ENCODE measurements at places on chromosomes 12 and 14.

GRCh38 chr12:4439736-4440135, 5.9 kb downstream of the FGF6 start:
- no peak for DNase-seq

DNA sequence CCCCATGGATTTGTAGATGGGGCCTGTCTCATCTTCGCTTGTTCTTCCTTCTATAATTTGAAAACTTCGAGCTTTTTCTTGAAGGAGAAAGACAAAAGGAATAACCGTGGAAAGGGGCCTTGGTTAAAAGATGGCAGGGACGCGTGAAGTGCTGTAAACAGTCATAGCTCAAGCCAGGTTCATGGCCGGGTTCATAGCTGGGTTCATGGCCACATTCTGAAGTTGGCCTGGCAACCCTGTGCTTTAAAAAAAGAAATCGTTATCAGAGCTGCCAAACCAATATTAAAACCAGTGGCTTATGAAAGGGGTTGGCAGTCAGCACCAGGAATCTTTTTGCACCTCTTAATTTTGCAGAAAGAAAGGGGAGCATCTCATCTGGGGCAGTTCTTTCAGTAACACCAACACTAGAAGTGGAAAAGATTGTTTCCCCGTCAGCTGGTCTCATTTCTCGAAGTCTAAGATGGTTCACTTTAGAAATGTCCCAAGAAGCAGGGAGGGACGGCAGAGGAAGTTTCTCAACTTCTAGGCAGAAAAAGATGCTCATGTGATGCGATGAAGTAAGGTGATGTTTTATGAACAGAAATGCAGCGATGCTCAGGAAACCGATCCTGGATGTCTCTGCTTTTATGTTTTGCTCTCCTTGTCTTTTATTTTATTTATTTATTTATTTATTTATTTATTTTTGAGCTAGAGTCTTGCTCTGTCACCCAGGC, 193.1 kb upstream of the TBX3 start:
- DNase-seq, result no peak

DNA sequence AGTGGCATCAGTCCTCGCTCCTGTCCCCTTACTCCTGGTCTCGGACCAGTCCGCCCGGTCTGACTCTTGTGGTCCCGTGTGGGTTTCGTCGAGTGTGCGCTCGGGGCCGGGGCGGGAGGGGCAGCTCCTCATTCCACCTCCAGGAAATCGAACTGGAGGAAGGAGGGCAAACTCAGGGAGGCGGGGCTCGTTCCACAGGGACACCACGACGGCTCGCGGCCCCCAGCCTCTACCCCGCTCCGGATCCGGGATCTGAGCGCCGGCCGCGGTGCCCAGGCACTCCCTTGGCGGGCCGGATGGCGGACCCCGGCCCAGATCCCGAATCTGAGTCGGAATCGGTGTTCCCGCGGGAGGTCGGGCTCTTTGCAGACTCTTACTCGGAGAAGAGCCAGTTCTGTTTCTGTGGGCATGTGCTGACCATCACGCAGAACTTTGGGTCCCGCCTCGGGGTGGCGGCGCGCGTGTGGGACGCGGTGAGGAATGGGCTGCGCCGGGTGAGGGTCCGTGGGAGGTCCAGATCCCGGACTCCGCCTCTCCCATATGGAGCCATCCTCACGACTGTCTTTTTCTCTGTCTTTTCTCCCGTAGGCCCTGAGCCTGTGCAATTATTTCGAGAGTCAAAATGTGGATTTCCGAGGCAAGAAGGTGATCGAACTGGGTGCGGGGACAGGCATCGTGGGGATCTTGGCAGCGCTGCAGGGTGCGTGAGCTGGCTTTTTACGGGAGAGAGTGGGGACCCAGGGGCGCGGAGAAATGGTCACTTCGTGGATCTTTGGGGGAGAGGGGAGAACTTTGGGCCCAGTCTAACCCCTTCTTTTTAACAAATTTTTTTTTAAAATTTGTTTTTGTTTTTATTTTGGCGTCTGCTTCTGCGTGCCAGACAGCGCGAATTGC, at the start of gene EEF1AKMT3:
Gene EEF1AKMT3 (plus strand): TSS at position 186 of the 894 bp plus-strand sequence. CDS start 111 bp downstream, at position 297.
- peak; percentile 58 for DNase-seq

DNA sequence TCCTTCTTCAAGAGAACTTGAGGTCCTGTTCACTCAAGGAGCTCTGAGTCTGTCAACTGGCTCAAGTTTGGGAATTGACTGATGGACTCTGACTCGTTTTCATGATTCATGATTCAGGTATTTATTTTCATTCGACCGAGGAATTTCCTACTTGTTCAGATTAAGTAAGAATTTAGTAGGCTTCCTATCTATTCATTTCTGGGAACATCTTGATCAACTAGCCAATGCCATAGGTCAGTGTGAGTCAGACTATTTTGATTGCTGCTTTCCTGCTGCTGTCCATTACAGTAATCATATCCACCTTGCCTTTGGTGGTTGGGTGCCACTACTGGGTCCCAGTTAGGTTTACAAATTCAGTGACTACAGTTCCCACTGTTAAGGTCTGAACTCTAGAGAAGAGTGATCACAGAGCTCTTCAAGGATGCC, 6.1 kb downstream of the FAM186A start:
- no peak for DNase-seq

DNA sequence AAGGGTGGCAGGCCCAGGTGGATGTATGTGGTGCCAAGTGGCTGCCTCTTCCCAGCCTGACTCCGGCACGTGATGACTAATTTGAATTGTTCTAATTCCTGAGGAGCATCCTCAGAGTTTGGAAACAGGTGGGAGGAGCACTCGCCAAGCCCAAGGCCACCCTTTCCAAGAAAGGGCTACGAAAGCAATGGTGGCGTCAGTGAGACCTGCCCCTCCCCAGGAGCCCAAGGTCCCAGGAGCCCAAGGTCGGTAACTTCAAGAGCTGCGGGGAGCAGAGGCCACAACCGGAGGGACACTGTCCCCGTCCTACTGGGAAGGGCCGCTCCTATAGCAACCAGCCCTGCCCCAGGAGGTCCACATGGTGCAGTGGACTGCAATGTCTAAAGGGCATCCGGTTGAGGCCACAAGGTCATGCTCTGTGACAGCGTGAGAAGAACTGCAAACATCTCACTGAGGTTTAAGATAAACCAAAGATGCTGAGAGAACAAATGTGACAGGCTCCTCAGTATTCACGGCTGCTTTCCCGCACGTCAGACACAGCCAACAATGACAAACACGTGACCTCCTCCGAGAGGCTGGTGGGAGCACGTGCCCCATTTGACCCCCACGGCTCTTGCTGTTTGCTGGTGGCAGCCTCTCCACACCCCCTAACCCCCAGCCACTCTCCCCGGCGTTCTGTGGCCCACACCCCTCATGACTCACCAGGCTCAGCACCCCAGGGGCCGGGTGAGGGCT, 79.6 kb downstream of the ITPK1 start:
- DNase-seq, result no peak

- no peak for DNase-seq
These were observed 395.8 kb upstream of the TBX3 start for GRCh38 chr12:115079760-115080159.

GRCh38 chr12:124143726-124144125, 151.2 kb upstream of the RFLNA start:
- no peak for DNase-seq

DNA sequence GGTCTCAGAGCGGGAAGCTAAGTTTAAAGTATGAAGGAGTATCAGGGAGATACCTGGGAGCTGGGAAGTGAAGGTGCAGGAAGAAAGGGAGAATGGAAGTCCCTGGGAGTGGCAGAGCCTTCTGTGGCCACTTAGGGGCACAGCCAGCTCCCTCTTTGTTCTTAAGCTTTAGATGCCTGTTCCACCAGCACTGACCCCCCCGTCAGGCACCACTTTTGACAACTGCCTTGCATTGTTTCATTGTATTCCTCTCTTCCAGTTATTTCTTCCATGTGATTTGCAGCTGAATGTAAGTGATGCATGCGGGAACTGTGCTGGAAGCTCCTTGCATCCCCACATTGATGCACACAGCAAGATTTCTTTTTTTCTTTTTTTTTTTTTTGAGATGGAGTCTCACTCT, 2.6 kb downstream of the GALNT16 start:
- DNase-seq, result no peak

DNA sequence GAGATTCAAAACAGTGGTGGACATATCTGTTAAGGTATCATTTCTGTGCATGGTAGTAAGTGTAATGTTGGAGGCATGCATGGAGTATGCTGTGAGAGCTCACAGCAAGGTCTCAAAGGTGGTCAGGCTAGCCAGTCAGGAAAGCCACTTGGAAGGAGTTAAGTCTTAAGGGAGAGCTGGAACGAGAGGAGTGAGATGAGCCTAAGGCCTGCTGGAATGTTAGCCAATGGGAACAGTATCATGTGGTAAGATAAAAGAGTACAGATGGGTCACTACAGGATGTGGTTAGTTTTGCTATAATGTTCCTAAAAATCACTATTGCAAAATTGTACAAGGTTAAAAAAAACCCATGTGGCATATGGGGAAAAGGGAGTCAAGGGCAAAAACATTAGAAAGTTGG, 311.7 kb upstream of the E2F7 start:
- DNase-seq, result no peak

DNA sequence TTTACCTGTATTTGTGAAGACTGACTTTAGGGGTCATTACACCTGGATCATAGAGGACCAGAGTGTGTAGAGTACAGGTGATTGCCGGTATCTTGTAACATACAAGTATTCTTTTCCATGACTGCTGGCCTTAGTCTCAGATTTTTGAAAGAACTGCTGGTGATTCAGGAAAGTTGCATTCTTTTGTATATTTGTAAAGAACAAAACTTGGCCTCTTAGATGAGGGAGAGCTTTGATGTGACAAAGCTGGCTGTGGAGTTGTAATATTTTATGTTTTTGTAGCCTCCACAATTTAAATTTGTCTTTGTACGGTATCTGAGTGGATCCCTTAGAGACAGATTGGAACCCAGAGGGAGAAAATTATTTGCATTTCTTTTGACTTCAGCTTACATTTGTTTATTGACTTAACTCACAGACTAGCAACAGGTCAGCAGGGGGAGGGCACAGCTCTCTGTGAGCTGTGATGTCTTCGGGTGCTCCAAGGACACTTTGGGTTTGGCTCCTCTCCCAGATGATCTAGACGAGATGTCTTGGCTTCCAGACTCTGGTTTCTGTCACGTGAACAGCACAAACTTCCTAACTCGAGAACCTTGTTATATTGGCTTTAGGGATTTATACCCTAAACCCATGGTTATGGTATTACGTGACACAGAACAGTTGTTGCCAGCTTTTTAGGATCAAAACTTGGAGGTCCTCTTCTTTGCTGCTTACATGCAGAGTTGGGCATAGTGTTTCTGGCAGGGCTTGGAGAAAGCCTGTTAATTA, 65.9 kb downstream of the DAAM1 start:
- DNase-seq, result no peak

DNA sequence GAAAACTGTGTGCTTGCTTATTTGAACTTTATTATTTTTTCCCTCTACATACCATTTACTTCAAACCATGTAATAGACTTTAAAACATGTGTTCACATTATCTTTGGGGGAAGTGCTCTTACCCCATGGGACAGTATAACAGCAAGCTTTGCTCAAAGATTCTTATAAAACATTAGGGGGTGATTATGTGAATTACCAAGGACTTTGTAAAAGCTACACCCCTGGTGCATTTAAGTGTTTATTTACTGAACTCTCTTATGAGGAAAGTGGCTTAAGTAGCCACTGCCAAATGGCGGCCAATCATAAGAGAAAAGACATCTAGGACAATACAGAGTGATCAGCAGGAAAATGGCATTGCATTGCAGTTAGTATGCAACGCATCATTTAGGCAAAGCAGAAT, 70.3 kb downstream of the CAPZA3 start:
- DNase-seq, result no peak

DNA sequence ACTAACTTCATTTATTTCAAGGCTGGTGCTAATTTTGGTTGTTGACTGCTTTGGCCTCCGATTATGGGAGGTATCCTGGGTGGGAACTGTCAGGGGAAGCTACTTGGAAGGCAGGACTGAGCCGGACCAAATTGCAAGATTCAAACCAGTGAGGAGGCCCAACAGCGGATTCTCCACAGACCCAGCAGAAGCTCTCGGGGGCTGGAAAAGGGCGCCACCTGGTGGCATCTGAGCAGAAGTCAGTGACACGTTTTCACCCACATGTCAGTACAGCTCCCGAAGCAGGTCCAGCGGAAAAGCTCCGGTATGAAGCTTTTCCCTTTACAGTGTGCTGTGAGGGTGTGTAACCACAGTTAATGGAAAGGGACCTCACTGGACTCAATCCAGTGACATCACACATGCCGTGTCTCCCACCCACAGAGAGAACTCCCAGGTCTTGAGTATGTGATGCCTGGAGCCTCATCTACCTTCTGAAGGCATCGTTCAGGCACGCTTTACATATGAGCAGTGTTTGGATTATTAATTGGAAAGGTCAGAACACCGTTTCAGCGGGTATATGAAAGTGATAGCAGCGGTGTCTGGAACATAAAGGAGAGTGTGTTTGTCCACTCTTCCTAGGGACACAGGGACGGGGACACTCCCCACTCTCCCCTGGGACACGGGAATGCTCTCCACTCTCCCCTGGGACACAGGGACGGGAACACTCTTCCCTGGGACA, 3.6 kb upstream of the P2RX2 start:
- peak; percentile 73 for DNase-seq

- no peak for DNase-seq
These were observed 76.6 kb downstream of the SYNE3 start for GRCh38 chr14:95439881-95440280.

- DNase-seq, result no peak
These were observed 13.7 kb upstream of the ZNF740 start for GRCh38 chr12:53166837-53167236.

GRCh38 chr12:90978117-90978770, 23.3 kb upstream of the CCER1 start:
- DNase-seq, result no peak

GRCh38 chr14:89719366-89720075, 235.0 kb downstream of the EFCAB11 start:
- DNase-seq, result no peak

GRCh38 chr14:44962334-44963043, 499 bp downstream of the TOGARAM1 start:
- DNase-seq, result no peak

- DNase-seq, result no peak
These were observed 35.6 kb downstream of the LEMD3 start for GRCh38 chr12:65204886-65205525.

GRCh38 chr12:101743242-101743641, 4.0 kb upstream of the SYCP3 start:
- DNase-seq, result no peak

GRCh38 chr12:64858882-64859605, 34.6 kb downstream of the TBC1D30 start:
- no peak for DNase-seq

GRCh38 chr12:53500142-53500775, 824 bp upstream of the TARBP2 start:
- no peak for DNase-seq

GRCh38 chr12:54384591-54385041, at the start of gene ZNF385A:
ZNF385A (minus strand) TSS chr12:54384733; CDS start chr12:54384514, 219 bp downstream.
- DNase-seq, result no peak

DNA sequence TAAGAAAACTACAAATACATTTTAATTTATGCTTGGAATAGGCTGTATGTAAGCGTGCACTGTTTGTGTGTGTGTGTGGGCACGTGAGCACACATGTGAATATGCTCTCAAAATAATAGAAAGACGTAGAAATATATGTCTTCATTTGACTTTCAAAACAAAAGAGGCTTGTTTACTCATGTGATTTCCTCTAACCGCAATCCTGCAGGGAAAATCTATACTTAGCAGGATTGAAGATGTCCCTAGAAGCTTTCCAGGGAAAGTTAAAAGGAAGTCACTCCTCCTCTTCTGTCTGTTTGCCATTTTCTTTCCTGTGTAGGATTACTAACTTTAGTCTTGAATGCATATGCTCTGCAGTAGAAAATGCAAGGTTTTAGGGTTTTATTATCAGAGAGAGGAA, 404.7 kb downstream of the MDGA2 start:
- DNase-seq, result no peak

GRCh38 chr14:30521899-30522736, 36.8 kb upstream of the G2E3 start:
- DNase-seq, result peak; percentile 29

Measured in SHP77 treated with DMSO at 0.1 percent for 48 hours (cell line).